ENCODE measurements at places on chromosomes 11 and 22.

- DNase-seq: no peak
Measured at GRCh38 chr11:68412593-68413475, 47.7 kb upstream of the PPP6R3 start.

- no peak for DNase-seq
Measured at GRCh38 chr22:38706101-38706900, 557 bp downstream of the GTPBP1 start.

DNA sequence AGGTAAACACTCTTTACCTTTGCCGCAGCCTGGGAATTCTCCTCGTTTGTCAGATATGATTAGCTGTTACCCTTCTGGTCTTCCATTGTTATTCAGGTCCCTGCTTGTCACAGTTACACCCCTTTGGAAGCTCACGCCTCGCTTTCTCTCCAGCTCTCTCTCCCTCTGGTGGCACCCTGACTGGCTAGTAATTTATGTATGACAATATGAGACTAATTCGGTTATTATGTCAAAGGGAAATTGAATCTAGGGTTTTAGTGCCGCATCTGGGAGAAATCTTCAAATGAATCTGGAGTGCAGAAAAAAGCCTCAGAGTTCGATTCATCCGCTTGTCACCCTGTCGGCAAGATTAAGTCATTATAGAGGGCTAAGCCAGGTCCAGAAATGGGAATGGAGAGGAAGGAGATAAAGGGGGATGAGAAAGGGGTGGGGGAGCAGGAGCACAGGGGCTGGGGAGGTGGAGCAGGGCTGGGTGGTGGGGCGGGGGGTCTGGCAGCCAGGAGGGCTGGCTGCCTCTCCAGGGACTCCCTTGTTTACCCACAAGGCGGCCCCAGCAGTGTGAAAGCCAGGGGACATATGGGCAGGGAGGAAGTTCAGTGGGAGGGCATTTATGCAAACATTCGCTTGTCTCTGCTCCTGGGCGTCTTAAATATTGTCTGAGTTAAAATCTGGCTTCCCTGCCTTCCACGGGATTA, 179.0 kb upstream of the NECTIN1 start:
- DNase-seq: no peak

- no peak for DNase-seq
Measured at GRCh38 chr11:6273188-6273587, 13.6 kb downstream of the CCKBR start.

DNA sequence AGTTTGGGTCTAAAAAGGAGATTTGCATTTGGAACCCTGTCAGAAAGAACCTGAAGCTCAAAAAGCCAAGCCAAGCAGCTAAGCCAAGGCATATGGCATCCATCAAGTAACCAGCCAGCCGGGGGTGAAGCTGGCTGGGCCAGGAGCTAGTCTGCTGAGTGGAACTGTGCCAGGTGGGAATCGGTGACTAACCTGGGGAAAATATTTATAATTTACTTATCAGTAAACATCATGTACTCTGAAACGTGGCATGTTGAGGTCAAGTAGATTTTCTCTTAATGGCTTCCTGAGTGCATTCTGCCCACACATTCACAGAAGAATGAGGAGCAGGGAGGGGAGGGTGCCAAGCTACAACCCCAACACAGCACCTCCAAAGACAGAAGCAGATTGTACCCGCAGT, 70.5 kb upstream of the SESN3 start:
- no peak for DNase-seq

DNA sequence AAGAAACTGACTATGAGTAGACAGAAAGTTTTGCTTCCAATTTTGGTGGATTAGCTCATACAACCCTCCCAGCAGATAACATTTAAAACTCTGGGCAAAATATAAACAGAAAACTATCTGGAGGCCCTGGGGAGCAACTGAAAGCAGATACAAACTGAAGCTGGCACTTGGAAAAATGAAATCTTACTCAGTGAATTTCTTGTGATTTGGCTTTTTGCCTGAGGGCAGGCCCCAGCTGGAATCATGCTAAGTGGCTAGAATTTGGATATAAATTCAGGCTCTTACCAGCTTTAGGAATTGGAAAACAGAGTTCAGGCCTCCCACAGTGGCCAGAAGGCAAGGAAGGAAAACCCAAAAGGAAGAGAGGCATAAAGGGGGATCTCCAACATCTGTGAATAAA, 85.8 kb downstream of the EFCAB6 start:
- DNase-seq: no peak

- DNase-seq: no peak
Measured at GRCh38 chr11:100434821-100435641, 252.1 kb upstream of the ARHGAP42 start.

- DNase-seq: no peak
Measured at GRCh38 chr11:7428196-7428595, 57.1 kb upstream of the OLFML1 start.

DNA sequence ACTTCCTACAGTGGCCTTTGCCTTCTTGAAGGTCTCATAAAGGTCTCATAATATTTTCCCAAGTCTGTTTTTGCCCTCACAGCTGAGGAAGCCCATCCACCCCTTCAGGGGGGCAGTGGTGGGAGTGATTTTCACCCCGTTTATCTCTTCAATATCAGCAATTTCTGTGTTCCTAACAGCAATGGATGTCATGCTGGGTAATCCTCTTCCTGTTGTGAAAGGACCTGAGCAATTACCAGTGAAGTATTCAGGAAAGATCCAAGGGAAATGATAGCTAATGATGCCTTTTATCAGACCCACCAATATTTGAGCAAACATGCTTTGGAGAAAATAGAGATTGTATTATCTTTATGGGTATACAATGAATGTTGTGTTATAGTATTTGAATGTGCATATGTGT, 226.9 kb downstream of the INSC start:
- DNase-seq: no peak

GRCh38 chr11:92388380-92388779, 163.8 kb downstream of the FAT3 start:
- no peak for DNase-seq

DNA sequence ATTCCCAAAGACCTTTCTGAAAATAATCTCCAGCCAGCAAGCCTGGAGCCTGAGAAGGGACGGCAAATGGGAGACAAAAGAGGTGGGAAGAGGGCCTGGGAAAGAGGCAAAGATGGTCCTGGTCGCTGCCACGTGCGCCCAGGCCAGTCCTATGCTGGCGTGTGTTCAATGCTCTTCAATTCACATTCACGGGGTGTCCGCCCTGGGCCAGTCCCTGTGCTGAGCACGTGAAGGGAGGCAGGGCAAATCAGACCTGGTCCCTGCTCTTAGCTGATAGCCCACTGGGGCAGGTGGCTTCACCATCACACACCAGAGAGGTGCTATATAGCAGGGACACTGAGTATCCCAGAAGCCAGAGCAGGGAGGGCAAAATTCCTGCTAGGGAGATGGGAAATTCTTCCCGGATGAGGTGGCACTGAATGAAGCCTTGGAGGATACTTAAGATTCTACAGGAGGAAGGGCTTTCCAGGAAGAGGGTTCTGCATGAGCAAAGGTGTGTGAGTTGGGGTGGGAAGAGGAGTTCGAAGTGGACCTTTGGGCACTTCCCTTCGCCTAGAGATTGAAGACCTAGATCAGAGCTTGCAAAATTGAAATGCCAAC, 148.2 kb downstream of the CHST1 start:
- DNase-seq: no peak

GRCh38 chr11:68948496-68948895, 32.3 kb downstream of the MRGPRD start:
- no peak for DNase-seq

- no peak for DNase-seq
Measured at GRCh38 chr11:94705891-94706615, 62.1 kb upstream of the AMOTL1 start.

DNA sequence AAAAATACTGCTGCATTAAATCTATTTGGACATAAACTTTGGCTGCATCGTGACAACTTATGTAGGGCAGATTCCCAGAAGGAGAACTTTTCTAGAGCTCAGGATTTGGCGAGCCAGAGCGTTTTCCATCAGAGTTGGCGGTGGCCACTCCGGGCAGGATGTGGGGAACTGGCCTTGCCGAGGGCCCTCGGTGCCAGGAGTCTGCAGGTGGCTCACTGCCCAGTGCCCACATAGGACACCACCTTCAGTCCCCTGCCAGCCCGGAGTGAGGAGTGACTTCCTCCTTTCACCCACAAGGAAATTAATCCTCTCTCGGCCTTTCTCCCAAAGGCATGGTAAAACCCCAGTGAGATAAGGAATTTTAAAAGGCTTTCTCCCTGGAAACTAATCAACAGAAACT, 1.6 kb upstream of the LGALS2 start:
- DNase-seq: no peak

- DNase-seq: no peak
Measured at GRCh38 chr22:35397095-35397904, 2.6 kb upstream of the MCM5 start.

DNA sequence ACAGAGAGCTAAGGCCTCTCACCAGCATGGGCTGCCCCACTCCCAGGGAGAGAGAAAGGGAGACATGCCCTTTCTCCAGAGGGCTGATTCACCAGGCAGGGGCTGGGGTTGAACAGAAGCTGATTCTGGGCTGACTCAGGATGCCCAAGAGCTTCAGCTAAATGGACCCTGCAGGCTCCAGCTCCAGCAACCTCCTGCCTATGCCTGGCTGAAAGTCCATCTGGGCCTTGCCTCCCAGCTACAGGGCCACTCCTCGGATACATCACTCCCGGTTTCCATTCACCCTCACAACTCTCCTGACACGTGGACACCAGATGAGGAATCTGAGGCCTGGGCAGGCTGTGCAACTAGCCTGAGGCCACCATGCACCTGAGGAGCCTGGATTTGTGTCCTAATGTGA, 215.5 kb downstream of the BUD13 start:
- no peak for DNase-seq

GRCh38 chr11:47408598-47409439, 429 bp downstream of the SLC39A13 start:
- DNase-seq: no peak

- no peak for DNase-seq
Measured at GRCh38 chr11:3380706-3381545, 2.0 kb upstream of the ZNF195 start.

- DNase-seq: no peak
Measured at GRCh38 chr22:38017272-38017920, 33.0 kb upstream of the SOX10 start.

DNA sequence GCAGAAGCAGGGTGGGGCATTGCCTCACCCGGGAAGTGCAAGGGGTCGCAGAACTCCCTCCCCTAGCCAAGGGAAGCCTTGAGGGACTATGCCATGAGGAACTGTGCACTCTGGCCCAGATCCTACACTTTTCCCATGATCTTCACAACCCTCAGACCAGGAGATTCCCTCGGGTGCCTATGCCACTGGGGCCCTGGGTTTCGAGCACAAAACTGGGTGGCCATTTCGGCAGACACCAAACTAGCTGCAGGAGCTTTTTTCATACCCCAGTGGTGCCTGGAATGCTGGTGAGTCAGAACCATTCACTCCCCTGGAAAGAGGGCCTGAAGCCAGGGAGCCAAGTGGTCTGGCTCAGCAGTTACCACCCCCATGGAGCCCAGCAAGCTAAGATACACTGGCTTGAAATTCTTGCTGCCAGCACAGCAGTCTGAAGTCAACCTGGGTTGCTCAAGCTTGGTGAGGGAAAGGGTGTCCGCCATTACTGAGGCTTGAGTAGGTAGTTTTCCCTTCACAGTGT, 573.7 kb upstream of the ANO3 start:
- DNase-seq: no peak

DNA sequence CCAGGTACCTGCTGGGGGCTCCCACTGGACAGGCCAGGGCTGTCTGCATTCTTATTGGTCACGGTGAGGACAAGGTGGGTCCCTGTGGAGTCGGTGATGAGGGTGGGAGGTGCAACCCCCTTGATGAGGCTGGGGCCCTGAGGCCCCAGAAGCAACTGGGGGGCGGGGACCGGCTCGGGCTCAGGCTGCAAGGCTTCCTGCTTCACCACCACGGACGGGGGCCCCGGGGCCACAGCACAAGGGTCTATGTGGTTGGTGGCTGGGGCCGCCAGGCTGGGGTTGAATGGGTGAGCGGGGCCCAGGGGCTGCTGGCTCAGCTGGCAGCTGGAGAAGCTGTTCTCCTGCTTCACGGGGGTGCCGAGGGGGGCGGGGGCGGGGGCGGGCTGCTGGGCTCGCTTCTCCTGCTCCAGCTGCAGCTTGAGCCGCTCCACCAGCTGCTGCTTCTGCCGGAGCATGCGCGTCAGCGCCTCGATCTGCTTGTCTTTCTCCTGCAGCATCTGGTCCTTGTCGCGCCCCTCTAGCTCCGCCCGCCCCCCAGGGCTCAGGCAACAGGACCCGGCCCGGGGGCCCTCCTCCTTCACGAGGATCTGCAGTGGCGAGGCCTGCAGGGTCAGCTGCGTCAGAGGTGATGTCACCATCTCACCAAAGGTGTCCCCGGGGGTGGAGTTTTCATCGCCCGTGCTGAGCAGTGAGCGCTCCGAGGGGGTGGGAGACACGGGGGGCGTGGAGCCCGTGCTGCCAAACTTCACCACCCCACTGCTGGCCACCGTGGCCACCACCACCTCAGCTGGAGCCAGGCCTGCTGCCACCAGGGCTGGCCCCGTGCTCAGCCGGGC, 48.2 kb downstream of the SGSM3 start:
- DNase-seq: no peak

DNA sequence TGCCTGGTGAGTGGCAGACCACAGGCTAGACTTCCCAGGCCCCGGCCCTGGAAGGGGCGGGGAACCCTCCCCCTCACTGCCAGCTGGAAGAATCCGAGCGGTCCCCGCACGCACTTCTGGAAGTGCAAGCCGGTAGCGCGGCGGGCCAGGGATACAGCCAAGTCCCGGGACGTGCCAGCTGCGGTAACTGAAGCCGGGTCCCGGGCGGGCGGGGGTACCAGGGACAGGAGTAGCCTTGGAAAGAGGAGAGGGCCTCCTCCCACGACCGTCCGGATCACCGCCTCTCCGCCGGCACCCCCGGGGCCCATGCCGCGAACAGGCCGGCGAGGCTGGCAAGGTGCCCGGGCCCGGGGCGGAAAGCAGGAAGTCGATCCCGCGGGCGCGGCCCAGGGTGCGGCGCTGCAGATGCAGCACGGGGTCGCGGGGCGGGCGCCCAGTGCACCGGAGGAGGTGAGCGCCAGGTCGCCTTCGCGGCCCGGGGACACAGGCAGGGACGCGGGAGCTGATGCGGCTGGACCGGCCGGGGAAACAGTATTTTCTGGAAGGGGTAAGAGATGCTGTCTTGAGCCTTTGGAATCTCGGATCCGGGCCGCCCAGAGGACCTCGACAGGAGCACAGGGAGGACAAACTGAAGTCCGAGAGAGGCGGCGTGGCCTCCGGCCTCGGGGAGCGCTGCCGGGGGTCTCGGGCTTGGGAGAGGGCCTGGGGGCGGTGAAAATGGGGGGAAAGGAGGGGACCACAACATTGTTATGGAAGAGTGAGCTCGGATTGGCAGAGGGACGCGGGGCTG, 783 bp upstream of the SLC35C1 start:
- no peak for DNase-seq

- no peak for DNase-seq
Measured at GRCh38 chr11:76857781-76858410, 2.8 kb upstream of the ACER3 start.

- no peak for DNase-seq
Measured at GRCh38 chr11:125228445-125228844, 63.9 kb downstream of the PKNOX2 start.

Measured in NCI-H2029 treated with DMSO at 0.1 percent for 48 hours (cell line).